ENCODE measurements at places on chromosomes 5 and 9.

GRCh38 chr9:38112049-38112448, 43.0 kb upstream of the SHB start:
- DNase-seq, result no peak

DNA sequence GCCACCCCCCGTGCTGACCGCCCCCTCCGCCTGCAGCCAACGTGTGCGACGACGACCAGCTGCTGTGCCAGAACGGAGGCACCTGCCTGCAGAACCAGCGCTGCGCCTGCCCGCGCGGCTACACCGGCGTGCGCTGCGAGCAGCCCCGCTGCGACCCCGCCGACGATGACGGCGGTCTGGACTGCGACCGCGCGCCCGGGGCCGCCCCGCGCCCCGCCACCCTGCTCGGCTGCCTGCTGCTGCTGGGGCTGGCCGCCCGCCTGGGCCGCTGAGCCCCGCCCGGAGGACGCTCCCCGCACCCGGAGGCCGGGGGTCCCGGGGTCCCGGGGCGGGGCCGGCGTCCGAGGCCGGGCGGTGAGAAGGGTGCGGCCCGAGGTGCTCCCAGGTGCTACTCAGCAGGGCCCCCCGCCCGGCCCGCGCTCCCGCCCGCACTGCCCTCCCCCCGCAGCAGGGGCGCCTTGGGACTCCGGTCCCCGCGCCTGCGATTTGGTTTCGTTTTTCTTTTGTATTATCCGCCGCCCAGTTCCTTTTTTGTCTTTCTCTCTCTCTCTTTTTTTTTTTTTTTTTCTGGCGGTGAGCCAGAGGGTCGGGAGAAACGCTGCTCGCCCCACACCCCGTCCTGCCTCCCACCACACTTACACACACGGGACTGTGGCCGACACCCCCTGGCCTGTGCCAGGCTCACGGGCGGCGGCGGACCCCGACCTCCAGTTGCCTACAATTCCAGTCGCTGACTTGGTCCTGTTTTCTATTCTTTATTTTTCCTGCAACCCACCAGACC, 80.2 kb downstream of the NTNG2 start:
- DNase-seq, result peak; percentile 24

DNA sequence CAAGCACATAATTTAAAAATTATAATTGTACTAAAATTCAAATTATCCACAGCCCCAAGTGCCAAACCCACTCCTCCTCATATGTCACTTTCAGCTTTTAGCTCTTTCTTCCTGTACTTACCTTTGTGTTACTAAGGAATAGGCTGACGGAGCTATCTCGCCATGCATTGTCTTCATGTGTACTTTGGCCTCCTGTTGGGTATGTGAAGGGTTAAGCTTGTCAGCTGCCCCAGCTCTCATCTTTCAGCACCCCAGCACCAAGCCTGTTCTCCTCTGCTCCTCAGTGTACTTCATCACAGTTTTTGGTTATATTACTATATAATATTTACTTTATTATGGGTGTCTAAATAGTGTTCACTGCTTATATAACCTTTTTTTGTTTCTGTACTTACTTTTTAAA, 46.2 kb downstream of the OSTF1 start:
- no peak for DNase-seq

DNA sequence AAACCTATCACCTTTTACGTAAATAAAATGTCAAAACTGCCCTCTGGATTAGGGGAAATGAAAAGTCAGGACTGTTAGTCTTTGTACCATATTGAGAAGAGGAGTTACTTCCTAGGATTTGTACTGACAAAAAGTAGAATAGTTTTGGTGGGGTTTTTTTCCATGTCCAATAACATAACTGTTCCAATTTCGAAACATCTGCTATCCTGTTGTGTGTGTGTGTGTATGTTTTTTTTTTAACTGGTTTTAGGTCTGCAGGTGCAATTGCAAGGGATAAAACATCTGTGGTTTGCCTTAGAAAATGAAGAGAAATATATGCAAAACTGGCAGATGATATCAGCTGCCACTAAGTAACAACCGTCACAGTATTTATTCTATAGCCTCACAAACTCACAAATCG, 506.8 kb downstream of the NFIB start:
- no peak for DNase-seq

DNA sequence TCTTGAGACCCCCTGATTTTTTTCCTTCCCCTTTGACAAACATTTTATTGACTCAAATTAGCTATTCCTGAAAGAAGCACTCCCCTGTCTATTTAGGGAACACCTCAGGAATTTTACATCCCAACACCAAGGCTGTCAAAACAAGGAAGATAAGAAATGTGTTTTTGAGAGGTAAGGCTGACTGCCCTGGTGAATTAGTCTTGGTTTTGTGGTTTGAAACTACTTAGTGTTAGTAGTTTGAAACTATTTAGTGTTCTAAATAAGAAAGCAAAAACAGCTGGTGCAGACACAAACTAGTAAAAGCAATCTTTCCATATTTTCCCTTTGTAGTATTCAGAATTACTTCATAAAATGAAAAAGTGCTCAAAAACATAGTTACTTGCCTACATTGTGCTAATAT, 120.7 kb downstream of the PCSK1 start:
- no peak for DNase-seq

- no peak for DNase-seq
Measured at GRCh38 chr9:108345826-108346225, 510.0 kb downstream of the ACTL7B start.

GRCh38 chr5:58979090-58979489, 396.2 kb downstream of the RAB3C start:
- DNase-seq, result no peak

- DNase-seq, result peak; percentile 79
Measured at GRCh38 chr9:88388203-88388885, at the start of gene SPIN1. Gene SPIN1 (plus strand): TSS chr9:88388444. CDS start chr9:88426540, 38,096 bp downstream.

DNA sequence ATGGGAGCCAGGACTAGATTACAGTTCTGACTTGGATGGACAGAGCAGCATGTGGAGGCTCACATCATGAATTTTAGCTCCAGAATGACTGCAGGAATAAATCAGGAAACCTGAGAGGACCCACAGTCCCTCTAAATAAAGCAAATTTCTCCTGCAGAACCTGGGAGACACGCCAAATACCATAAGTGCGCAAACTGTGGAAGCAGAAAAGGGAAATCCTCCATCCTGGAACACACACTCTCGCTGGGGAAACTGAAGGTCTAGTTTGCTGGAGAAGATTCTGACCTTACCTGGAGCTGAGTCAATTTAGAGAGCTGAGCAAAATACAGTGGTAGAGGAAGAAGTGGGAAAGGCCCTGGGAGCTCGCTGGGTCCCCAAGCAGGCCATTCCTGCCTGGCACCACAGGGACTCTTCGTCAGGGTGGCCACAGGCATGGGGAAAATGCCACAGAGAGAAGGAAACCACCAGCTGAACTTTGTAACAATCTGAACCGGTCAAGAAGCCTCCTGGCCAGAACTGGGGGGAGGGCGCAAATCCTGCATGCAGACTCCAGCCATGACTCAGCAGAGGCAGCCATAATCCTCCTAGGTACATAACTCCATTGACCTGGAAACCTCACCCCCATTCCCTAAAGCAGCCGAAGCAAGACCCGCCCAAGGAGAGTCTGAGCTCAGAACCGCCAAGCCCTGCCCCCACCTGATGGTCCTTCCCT, 390.9 kb downstream of the LRRC70 start:
- no peak for DNase-seq

DNA sequence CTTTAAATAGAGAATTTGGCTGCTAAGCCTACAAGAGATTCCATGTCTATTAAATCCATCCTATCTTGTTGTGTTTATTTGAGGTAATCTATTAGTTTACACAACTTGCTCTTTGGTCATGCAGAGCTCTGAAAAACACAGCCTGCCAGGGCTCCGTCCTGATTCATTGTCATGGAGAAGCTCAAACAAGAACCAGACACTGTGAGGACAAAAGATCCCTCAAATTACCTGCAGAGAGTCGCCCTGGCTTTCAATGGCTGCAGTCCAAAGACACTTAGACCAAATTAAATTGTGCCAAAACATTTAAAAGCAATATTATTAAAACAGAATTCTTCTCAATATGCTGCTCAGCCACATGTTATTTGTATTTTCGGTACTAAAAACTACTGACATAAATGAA, 60.1 kb downstream of the CDH18 start:
- no peak for DNase-seq

DNA sequence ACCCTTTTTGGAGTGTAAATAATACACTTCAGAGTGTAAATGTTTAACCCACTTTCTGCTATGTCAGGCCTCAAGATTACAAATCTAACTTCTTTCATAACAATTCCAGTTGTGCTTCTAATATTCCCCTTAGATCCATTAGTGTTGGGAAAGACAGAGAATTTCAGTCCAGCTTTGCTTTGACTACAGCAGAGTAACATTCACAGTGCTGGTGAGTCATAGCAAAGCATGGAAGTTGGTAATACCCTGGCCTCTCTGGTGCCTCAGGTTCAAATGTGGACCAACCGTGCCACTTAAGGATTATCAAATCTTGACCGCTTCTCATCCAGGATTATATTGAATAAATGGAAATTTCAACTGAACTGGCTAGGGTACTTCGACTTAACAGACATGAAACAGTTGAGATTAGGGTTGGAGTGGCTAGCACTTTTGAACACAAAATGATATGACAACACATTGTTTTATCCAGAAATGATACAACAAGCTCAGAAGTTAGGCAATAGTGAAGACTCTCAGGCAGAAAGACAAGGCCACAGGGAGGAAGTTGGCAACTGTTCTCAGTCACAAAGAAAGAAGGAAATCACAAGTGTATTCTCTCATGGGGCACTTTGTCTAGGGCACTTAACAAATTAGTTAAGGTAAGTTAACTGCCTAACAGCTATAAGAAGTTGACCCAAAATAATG, 24.4 kb upstream of the RASA1 start:
- DNase-seq, result no peak

GRCh38 chr5:76637490-76637889, 14.3 kb upstream of the F2RL2 start:
- no peak for DNase-seq

DNA sequence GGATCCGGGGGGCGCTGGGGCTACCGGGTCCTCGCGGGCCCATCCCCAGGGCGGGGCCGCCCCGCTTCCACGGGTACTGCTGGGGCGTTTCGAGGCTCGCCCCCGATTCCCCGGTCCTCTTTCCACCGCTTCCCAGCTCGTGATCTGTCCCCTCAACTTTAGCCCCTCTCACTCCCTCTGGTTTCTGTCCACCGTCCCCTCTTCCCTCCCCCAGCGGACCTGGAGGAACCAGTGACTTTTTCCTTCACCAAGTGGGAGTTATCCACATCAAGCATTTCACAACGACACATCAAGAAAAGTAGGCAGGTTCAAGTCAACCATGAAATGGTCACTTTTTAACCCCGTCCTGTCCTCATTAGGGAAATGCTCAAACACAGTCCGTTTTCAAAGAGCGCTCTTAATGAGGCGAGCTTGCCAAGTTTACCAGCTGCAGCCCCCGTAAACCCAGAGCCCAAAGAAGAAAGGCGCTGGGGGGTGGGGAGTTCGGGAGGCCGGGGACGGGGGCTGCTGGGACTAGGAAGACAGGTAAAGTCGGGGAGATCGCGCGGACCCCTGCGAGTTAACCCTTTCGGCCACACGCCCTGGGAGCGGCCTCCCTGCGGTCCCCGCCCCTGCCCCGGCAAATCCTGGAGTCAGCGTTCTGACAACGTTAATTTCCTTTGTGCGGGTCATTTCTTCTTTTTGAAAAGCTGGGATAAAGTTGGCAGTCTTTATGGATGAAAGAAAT, 2.1 kb upstream of the NFIB start:
- no peak for DNase-seq

GRCh38 chr5:131218392-131218791, 45.5 kb upstream of the CDC42SE2 start:
- no peak for DNase-seq

- no peak for DNase-seq
Measured at GRCh38 chr5:79840084-79840990, 150.7 kb downstream of the CMYA5 start.

- DNase-seq, result no peak
Measured at GRCh38 chr5:20224046-20224445, 236.0 kb upstream of the CDH18 start.

GRCh38 chr5:78288246-78288645, 6.3 kb downstream of the AP3B1 start:
- no peak for DNase-seq

DNA sequence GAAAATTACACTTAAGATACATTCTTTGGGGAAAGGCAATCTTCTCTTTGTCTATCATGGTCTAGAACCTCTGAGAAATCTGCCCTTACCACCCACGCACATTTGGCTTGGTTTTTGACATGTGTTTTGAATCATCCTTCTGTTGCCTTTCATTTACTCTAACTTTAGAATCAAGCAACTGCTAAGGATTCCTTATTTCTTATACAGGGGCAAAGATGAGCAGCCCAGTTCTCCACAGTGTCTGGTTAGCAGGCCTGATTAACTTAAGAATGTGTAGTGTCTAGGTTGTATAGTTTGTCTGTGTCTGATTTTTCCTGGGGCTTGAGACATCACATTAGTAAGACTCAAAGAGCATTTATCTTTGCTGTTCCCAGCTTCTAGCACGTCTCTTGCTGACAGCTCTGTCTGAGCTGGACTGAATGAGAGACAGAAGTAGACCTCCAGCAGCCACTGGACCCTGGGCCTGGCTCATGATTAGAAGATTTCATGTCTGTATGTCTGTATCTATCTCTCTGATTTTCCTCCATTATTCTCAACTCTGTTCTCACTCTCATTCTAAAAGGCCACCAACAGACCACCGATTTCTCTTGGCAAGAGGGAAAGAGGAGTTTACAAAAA, 31.8 kb upstream of the PCA3 start:
- no peak for DNase-seq

DNA sequence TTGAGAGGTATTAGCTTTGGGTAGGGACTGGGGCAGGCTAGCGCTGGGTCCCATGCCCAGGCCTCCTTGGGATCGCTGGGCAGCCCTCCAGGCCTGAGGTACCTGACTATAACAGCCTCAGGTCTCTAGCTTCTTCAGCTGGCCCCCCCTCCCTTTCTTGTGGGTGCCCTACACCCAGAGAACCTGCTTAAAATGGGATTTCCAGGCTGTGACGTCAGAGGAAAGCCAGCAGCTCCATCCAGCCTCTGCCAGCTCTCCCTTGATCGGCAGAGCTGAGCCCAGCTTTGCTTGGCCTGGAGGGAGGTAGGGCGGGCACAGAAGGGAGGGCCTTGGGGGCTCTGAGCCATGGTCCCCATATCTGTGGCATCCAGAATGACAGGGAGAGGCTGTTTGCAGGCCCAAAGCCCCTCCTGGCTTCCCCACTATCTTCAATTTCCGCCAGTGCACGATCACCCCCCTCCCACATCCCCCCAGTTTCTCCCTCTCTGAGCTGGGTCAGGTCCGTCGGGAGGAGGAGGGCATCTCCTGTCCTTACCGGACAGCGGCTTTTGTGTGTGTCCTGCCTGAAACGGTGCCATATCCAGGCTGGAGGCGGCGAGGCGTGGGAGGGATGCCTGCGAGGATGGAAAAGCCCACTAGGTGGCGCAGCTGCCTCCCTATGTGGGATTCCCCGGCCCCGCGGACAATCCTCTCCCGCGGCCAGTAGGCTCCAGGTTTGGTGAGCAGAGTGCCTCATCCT, 10.8 kb downstream of the REEP2 start:
- DNase-seq, result peak; percentile 66

DNA sequence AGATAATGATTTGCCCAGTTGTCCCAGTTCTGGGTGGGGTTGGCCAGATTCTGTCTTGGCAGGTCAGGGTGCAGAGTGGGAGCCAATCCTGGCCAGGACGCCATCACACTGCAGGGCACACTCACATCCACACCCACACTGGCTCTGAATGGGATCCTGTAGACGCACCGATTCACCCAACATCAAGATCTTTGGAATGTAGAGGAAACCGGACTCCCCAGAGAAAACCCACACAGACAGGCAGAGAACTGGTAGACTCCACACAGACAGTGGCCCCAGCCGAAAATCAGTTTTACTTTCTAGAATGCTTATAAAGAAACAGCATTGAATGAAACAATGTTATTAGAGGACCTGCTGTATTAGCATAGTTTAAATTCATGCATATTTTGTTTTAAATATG, 343.1 kb upstream of the DAB2 start:
- no peak for DNase-seq

All from large intestine (tissue), 12 donors.